ENCODE measurements at places on chromosomes 7 and 10. TPM values are rescaled to one million over a fixed set of nuclear protein-coding genes. Genes with fewer than 3 reads are reported as not detected.

GRCh38 chr10:28680358-28680752, 3.0 kb downstream of the BAMBI start:
- H3K4me3 ChIP-seq, result peak overlapping the region; percentile 92
- H3K27ac ChIP-seq, result no peak overlapping the region
- no peak for DNase-seq
- H3K4me1 ChIP-seq, result peaks cover 7% of the 10 kb centered on the region

- DNase-seq, result peak; percentile 96
- H3K27ac ChIP-seq, result no peak overlapping the region
- H3K36me3 ChIP-seq, result peaks cover 9% of the 10 kb centered on the region
These were observed 104.4 kb upstream of the ZNF92 start for GRCh38 chr7:65269150-65269856.

DNA sequence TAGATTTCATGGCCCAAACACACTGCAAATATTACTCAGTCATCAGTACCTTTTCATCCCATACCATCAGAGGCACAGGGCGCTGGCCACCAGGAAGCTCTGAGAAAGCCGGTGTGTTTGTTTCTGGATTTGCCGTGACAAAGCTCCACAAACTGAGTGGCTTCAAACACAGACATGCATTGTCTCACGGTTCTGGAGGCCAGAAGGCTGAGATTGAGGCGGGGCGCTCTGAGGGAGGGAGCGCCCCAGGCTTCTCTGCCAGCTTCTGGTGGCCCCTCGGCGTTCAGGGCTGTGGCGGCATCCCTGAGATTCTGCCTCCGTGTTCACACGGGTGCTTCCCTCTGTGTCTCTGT, 3.7 kb upstream of the TTYH3 start:
- no peaks in the 10 kb centered on the region for H3K36me3 ChIP-seq
- no peaks in the 10 kb centered on the region for H3K4me1 ChIP-seq
- H3K4me3 ChIP-seq, result no peak overlapping the region
- no peak for DNase-seq
- no peak overlapping the region for H3K27ac ChIP-seq

DNA sequence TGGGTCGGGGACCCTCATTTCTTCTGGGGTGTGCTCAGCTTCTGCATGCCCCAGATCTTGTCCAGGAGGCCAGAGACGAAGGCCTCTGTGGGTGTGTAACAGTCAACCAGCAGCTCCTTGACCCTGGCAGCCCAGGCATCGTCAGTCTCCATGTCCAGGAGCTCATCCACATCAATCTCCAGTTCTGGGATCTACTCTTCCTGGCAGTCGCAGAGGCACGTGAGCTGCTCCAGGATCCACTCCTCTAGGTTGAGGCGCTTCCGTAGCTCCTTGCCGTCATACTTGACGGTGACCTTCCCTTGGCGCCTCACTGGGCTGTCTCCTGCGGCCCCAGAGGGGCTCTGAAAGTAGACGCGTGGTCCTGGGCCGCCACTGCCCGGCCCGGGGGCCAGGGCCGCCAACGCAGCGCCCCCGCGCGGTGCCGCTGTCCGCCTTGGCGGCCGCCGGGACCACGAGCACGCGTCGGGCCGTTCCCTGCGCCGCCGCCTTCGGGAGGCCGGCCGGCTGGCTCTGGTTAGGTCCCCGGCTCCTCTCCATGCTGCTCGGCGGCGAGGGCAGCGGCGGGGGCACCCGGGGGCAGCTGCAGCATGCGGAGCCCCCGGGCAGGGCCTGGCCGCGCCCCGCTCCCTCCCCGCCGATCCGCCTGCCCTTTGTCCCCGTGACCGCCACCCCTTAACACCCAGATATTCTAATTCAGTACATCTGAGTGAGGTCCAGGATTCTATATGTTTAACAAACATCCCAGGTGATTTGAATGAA, 170.5 kb downstream of the SEPTIN7 start:
- H3K27me3 ChIP-seq, result no peaks in the 10 kb centered on the region
- peaks cover 5% of the 10 kb centered on the region for H3K36me3 ChIP-seq
- no peak for DNase-seq
- no peak overlapping the region for H3K27ac ChIP-seq
- no peaks in the 10 kb centered on the region for H3K4me1 ChIP-seq
- H3K4me3 ChIP-seq, result no peak overlapping the region

DNA sequence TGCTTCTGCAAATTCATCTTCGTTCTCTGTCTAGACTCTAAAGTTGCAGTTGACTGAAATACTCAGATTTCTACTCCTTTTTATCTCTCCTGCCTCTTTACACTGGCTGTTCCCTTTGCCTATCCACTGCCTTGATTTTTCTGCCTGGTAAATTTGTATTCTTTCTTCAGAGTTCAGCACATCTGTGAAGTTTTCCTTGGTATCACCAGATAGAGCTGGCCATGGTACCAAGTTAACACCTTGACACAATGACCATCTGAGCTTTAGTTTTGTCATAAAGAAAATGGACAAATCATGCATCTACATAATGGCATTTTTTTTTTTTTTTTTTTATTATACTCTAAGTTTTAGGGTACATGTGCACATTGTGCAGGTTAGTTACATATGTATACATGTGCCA, 143.0 kb downstream of the PPP1R3A start:
- H3K36me3 ChIP-seq, result no peaks in the 10 kb centered on the region
- no peak overlapping the region for H3K4me3 ChIP-seq
- no peaks in the 10 kb centered on the region for H3K27me3 ChIP-seq
- H3K4me1 ChIP-seq, result no peaks in the 10 kb centered on the region
- H3K27ac ChIP-seq, result no peak overlapping the region

GRCh38 chr10:83934062-83934461, 205.2 kb upstream of the GHITM start:
- H3K27me3 ChIP-seq, result no peaks in the 10 kb centered on the region
- no peaks in the 10 kb centered on the region for H3K4me1 ChIP-seq
- no peak for DNase-seq
- H3K4me3 ChIP-seq, result no peak overlapping the region
- no peaks in the 10 kb centered on the region for H3K36me3 ChIP-seq

DNA sequence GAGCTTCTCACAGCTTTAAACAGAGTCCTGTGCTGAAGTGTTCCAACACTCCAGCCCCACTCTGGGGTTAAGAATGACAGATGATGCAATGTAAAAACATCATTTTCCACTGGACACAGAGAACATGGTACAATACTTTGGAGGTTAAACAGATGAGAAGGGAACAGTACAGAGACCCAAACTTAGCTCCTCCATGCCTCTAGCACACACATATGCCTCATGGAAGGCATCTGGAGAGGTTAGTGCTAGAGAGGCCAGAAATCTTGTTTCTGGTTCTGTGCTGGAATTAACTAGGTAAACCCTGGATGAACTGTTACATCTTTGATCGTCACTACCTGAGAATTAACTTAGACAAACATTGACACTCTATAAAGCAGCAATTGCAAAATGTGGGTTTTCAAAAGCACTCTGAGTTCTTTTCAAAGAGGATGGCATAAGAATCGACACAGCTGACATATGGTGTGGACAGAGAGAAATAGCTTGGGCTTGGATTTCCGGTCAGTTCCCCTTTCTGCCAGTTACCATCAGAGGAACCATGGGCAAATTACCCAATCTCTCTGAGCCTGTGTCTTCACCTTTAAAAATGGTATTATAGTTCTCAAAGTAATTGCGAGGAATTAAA, 81.9 kb downstream of the KCNMA1 start:
- H3K4me3 ChIP-seq, result no peak overlapping the region
- H3K36me3 ChIP-seq, result no peaks in the 10 kb centered on the region
- no peak for DNase-seq
- H3K27ac ChIP-seq, result no peak overlapping the region
- H3K4me1 ChIP-seq, result no peaks in the 10 kb centered on the region
- no peaks in the 10 kb centered on the region for H3K27me3 ChIP-seq

DNA sequence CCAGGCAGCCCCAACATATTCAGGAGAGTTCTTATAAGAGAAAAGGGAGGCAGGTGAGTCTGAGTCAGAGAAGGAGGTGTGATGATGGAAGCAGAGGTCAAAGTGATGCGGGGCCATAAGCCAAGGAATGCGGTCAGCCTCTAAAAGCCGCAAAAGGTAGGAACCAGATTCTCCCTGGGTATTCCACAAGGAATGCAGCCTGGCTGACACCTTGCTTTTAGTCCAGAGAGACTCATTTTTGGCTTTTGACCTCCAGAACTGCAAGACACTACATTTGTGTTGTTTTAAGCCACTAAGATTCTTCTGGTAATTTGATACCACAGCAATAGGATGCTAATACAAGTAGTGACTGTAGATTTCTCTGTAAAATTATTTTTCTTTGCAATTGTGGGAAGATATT, 151.5 kb upstream of the EEPD1 start:
- H3K27me3 ChIP-seq, result no peaks in the 10 kb centered on the region
- no peak for DNase-seq
- H3K4me3 ChIP-seq, result no peak overlapping the region
- peaks cover 2% of the 10 kb centered on the region for H3K36me3 ChIP-seq

- H3K36me3 ChIP-seq, result peaks cover 6% of the 10 kb centered on the region
- H3K27me3 ChIP-seq, result no peaks in the 10 kb centered on the region
- peak; percentile 62 for DNase-seq
- H3K27ac ChIP-seq, result no peak overlapping the region
- H3K4me1 ChIP-seq, result no peaks in the 10 kb centered on the region
- H3K4me3 ChIP-seq, result no peak overlapping the region
These were observed 8.4 kb upstream of the URGCP start for GRCh38 chr7:43914795-43915194.

DNA sequence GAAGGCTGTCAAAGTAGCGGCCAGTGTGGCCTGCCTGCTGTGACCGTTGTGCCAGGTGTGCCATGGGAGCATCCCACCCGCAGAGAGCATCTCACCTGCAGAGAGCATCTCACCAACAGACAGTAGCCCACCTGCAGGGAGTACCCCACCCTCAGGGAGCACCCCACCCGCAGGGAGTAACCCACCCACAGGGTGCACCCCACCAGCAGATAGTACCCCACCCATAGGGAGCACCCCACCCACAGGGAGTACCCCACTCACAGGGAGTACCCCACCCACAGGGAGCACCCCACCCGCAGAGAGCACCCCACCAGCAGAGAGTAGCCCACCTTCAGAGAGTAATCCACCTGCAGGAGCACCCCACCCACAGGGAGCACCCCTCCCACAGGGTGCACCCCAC, 476.5 kb downstream of the TCERG1L start:
- no peak for DNase-seq
- H3K4me1 ChIP-seq, result no peaks in the 10 kb centered on the region
- no peaks in the 10 kb centered on the region for H3K36me3 ChIP-seq
- no peak overlapping the region for H3K27ac ChIP-seq
- no peaks in the 10 kb centered on the region for H3K27me3 ChIP-seq
- H3K4me3 ChIP-seq, result no peak overlapping the region

GRCh38 chr10:96651998-96652431, 65.2 kb upstream of the TM9SF3 start:
- no peaks in the 10 kb centered on the region for H3K4me1 ChIP-seq
- DNase-seq, result no peak
- peaks cover 3% of the 10 kb centered on the region for H3K36me3 ChIP-seq

DNA sequence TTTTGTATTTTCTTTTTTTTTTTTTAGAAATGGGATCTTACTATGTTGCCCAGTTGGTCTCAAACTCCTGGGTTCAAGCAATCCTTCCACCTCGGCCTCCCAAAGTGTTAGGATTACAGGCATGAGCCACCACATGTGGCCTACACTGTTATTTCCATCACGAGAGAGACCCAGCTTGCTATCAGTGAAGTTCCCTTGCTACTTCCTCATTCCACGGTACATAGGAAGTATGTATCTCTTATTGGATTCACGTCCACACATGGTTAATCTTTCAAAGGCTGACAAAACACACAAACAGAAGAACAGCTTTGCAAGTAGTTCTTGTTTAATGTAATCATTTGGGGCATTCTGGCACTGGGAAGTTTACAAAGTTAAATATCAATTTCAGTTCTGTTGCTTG, 50.9 kb downstream of the DCLRE1A start:
- H3K27me3 ChIP-seq, result no peaks in the 10 kb centered on the region
- no peaks in the 10 kb centered on the region for H3K4me1 ChIP-seq
- no peak for DNase-seq

DNA sequence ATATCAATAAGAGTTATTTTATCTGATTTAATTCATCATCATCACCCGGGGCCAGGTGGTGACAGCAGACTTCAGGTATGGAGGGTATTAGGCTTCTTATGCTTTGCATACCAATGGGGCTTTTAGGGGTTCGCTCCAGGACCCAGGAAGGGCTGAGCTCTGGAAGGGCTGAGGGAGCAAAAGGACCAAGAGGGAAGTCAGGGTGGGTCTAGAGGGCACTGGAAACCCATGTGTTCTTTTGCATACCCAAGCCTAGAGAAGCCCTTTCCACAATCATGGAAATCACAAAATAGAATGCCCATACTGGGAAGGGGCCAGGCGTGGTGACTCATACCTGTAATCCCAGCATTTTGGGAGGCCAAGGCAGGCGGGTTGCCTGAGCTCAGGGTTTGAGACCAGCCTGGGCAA, 30.9 kb upstream of the VCL start:
- peak; percentile 76 for DNase-seq
- H3K4me3 ChIP-seq, result peak overlapping the region; percentile 67
- peak overlapping the region; percentile 98 for H3K27ac ChIP-seq
- H3K27me3 ChIP-seq, result no peaks in the 10 kb centered on the region
- peaks cover 9% of the 10 kb centered on the region for H3K4me1 ChIP-seq
- H3K36me3 ChIP-seq, result no peaks in the 10 kb centered on the region

GRCh38 chr7:47670729-47671128, 88.8 kb upstream of the TNS3 start:
- no peaks in the 10 kb centered on the region for H3K36me3 ChIP-seq
- DNase-seq, result no peak
- peaks cover 12% of the 10 kb centered on the region for H3K4me1 ChIP-seq
- no peak overlapping the region for H3K4me3 ChIP-seq
- no peak overlapping the region for H3K27ac ChIP-seq
- H3K27me3 ChIP-seq, result no peaks in the 10 kb centered on the region

DNA sequence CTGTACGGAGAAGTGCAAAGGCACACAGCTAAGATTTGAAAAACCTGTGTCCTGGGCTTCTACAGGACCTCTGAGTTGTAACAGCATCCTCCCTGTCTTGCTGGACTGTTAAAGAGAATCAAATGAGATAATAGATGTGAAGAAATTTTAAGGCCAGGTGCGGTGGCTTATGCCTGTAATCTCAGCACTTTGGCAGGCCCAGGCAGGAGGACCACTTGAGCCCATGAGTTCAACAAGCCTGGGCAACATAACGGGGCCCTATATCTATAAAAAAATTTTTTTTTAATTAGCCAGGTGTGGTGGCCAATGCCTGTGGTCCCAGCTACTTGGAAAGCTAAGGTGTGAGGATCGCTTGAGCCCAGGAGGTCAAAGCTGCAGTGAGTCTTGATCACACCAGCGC, 2.9 kb upstream of the ARHGAP21 start:
- H3K27ac ChIP-seq, result no peak overlapping the region
- H3K4me3 ChIP-seq, result no peak overlapping the region
- H3K4me1 ChIP-seq, result no peaks in the 10 kb centered on the region

Gene FAM25C
- not detected for total RNA-seq

Gene HTR5A
- total RNA-seq, result not detected

Gene OPALIN
- not detected for total RNA-seq

Gene C10orf67
- not detected for total RNA-seq

Gene DLX6
- total RNA-seq, result not detected
